ENCODE measurements at places on chromosomes 5 and 9.

DNA sequence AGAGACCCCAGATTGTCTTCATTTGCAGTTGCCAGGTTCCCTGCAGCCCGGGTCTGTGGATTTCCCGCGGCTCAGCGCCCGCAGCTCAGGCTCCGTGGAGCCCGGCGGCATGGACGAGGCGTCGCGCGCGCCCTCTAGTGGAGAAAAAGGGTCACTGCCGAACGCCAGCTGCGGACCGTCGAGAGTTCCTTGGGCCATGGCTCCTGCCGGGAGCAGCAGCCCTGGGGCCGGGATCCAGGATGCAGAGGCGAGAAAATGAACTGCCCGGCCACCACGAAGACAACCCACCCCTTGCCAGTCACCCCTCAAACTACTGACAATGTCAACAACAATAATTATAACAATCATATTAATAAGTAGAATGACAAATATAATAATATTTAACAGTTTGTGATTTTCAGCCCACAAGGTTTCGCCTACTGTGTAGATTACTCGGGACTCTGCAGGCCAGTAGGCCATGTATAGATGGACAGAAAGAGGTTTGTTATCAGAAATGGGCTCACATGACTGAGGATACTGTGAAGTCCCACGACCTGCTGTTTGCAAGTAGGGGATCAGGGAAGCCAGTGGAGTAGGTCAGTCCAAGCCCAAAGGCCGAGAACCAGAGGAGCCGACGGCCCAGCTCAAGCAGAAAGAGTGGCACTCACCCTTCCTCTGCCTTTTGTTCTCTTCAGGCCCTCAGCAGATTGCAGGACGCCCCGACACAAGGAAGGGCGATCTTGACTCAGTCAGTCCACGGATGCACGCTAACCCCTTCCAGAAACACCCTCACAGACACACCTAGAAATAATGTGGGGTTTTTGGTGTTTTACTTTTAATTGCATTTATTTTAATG, 43.1 kb downstream of the BOD1 start:
- peak; percentile 40 for DNase-seq

GRCh38 chr5:61623401-61624069, 291.5 kb downstream of the ZSWIM6 start:
- no peak for DNase-seq

DNA sequence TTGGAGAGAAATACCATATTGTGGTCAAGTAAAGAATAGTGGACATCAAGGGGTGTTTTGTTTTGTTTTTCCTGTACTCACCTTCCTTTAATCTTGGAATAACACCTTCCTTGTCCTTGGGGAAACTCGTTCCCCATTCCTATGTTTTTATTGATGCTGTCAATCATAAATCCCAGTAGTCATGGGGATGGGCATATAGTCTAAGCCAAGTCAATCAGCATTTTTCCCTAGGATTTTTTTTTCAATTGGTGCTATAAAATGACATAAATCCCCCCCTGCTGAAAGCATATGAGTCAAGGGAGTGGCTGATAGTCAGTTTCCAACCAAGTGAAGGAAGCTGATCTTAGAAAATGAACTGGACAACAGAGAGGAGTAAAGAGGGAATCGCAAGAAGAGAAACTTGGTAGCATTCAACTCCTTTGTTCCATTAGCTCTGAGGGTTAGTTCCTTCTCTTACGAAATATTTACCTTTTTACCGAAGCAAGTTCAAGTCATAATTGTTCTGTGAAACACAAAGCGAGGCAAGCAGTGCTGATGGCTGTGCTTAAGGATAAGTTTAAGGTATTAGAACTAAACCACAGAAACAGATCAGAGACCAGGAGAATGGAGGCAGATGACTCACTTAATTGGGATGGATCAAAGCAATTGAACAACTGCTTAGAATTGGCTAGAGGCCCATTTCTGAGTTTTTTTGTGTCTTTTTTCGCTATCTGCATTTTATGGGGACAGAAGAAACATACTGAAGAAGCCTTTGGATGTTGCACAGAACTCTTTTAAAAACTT, 218.6 kb downstream of the SEMA6A start:
- DNase-seq = no peak

GRCh38 chr9:95023217-95024003, 294.1 kb downstream of the FANCC start:
- no peak for DNase-seq

DNA sequence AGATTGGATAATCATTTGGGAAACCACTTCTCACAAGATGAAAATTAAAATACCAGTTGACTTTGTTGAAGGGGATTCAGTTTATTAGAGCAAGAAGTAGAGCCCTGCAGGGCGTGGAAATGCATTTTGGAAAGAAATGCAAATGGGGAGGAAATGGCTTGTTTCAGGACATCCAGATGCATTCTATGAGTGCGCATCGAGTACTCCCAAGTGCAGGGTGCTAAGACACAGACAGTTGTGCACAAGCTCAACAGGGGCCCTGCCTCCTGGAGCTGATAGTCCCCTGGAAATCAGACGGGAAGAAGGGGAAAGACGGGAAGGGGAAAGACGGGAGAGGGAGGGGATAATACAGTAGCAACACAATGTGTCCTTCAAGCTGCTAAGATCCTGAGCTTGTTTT, 64.0 kb downstream of the NSUN2 start:
- no peak for DNase-seq

DNA sequence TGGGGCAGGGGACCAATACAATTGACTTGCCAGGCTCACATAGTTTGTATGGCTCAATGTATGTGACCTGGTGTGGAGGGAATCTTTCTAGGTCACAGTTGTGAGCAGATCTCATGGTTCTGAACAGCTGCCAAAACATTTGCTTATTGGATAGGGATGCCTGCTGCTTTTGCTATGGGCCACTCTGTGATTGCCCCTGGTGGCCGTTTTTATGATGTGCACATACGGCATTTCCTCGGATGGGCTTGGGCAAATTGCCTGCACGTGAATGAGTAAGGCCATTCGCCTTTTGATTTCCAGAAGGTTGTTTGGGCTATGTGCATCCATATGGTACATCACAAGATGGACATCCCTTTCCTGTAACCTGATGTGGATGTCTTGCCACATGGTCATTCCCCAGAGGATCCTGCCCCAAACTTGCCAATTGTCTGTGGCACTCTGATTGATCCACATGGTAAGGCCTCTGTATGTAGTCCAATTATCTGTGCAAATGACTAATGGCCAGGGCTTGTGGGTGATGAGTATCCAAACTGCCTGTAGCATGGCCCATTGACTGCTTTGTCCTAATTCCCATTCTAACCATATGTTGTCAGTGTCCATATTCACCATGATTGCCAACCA, 10.7 kb upstream of the SLC22A4 start:
- DNase-seq = no peak

DNA sequence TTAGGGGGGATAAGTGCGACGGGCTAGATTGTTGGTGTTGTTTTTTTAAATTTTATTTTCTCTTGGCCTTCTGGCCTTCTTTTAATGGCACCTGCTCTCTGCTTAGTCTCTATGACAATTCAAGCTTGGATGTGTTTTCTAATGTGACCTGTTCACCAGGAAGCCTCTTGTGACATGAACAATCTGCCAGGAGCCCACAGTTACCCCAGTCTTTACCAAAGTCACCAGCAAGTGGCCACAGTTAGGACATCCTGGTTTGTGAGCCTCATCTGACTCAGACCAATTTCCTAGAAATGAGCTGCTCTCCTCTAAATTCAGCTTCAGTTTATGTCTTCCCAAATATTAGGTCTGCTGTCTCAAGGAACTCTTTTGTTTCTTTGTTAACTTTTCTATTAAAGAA, 135.8 kb downstream of the TLE4 start:
- DNase-seq = no peak

DNA sequence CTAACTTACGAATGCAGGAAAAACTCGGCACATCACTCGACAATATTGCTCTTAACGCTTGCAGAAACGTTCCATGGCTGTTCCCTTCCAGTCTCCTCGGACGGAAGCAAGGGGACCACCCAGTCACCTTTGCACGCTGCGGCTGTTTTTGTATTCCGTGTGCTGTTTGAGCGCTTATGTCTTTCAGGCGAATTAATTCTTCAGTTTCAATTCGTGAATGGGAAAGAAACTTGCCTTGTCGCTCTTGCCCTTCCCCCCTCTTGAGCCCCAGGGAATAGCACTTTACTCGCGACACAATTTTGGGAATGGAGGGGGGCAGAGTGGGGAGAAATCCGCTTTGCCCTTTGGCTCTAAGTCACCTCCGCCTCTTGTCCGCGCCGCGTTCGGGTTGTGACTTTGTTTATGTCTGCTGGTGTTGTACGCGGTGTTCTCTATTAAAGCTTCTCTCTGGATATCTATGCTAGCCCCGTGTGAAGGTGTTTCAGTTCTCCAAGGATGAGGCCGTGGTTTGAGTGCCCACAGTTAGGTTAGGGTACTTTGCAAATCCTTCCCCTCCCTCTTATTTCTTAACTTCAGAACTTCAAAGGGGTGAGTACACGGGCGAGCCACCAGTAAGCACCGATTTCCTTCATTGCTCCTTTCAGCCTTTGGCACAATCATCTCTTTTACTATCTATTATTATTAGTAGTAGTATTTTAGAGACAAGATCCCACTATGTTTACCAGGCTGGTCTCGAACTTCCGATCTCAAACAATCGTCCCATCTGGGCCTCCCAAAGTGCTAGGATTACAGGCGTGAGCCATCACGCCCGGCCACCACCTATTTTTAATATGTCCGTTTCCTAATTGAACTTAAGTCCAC, 2.7 kb downstream of the FOXB2 start:
- no peak for DNase-seq

DNA sequence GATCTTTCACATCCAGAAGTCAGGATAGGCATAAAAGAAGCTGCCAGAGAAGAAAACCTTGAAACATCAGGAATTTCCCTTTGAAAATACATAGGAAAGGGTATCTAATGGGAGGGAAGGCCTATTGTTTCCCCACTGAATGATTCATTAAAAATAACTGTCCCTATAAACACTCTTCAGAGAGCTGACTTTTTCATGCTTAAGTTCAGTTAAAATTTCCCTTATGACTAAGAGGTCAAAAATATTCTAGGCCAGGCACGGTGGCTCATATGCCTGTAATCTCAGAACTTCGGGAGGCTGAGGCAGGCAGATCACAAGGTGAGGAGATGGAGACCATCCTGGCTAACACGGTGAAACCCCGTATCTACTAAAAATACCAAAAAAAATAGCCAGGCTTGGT, 499.5 kb downstream of the ENC1 start:
- no peak for DNase-seq

- DNase-seq = no peak
Measured at GRCh38 chr5:83401122-83401731, 70.3 kb upstream of the VCAN start.

DNA sequence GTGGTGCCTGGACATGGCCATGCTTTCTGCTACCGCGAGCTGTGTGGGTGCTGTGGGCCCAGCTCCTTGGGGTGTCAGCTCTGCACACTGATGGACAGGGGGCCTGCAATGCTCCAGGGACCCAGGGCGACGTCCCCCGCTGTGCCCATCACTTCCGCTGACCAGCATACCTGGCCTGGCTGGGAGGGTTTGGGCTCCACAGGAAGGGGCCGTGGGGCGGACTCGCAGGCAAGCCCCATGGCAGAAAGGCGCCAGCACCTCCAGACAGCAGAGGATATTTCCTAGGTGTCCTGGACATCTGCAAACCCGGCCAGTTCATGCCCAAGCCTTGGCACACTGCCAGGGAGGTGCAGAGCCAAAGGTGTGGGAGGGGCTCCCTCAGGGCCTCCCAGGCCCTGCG, 295.8 kb upstream of the IRX4 start:
- DNase-seq = no peak

GRCh38 chr5:88281322-88281721, 12.7 kb upstream of the TMEM161B start:
- no peak for DNase-seq

- DNase-seq = no peak
Measured at GRCh38 chr9:124132671-124133147, 121.1 kb downstream of the LHX2 start.

GRCh38 chr5:124410539-124411488, 335.6 kb downstream of the ZNF608 start:
- DNase-seq = no peak

DNA sequence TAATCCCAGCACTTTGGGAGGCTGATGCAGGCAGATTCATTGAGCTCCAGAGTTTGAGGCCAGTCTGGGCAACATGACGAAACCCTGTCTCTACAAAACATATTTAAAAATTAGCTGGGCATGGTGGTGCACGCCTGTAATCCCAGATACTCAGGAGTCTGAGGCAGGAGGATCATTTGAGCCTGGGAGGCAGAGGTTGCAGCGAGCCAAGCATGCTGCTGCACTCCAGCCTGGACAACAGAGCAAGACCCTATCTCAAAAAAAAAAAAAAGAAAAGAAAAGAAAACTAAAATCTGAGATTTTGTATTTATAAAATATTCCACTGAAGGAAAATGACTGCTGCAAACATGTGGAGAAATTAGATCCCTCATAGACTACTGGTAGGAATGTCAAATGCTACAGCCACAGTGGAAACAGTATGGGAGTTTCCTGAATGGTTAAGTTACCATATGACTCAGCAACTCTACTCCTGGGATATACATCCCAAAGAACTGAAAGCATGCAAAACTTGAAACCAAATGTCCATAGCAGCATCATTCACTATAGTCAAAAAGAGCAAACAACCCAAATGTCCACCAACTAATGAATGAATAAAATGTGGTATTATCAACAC, 106.1 kb downstream of the UBAP2 start:
- DNase-seq = no peak

GRCh38 chr5:73623901-73624404, 2.0 kb upstream of the ARHGEF28 start:
- no peak for DNase-seq

GRCh38 chr9:38172586-38172985, 103.6 kb upstream of the SHB start:
- no peak for DNase-seq

DNA sequence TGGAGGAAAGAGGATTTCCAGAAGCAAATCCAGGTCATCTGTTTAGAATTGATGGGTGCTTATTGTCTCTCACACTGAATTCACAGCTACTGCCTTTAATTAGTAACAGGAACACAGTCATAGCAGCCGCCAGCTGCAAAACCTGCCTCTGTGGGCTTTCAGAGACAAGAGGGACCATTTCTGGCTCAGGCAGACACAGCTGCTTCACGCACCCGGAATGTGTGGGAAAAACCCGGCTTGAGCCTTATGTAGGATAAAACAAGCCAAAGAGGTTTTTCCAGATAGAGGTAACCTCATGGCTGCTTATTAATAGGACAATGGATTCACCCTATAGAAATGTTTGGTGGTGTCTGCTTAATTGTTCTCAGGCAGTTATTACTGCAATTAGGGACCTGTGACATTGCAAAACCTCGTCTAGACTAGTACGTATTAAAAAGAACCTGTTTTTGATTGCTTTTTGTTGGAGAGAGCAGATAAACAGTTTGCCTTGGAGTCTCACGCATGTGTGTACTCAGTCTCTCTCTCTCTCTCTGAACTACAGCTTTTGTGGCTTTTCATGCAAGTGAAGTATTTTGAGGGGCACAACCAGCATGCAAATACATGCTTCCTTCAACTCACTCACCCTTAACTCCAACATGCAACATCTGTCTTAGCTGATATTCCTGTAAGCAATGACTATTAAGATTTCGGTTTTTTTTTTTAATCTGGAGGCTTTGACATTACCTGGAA, 302.7 kb downstream of the PLK2 start:
- no peak for DNase-seq

GRCh38 chr5:133368916-133369783, 243.2 kb downstream of the FSTL4 start:
- DNase-seq = no peak

- DNase-seq = no peak
Measured at GRCh38 chr9:88312517-88313103, 75.6 kb upstream of the SPIN1 start.
